ENCODE measurements at places on chromosomes 5 and 9.

DNA sequence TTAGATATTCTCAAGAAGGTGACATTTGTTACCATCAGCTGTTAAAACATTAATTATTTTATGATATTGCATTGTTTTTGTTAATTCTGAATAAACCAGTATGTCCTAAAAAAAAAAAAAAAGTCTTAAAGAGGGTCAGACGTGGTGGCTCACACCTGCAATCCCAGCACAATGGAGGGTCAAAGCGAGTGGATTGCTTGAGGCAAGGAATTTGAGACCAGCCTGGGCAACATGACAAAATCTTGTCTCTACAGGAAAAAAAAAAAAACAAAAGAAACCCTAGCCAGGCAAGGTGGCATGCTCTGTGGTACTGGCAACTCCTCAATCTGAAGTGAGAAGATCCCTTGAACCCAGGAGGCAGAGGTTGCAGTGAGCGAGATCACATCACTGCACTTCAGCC, 46.8 kb downstream of the CYLC2 start:
- DNase-seq, result no peak

- DNase-seq, result no peak
These were observed 39.1 kb downstream of the CTNNA1 start for GRCh38 chr5:138792195-138792790.

DNA sequence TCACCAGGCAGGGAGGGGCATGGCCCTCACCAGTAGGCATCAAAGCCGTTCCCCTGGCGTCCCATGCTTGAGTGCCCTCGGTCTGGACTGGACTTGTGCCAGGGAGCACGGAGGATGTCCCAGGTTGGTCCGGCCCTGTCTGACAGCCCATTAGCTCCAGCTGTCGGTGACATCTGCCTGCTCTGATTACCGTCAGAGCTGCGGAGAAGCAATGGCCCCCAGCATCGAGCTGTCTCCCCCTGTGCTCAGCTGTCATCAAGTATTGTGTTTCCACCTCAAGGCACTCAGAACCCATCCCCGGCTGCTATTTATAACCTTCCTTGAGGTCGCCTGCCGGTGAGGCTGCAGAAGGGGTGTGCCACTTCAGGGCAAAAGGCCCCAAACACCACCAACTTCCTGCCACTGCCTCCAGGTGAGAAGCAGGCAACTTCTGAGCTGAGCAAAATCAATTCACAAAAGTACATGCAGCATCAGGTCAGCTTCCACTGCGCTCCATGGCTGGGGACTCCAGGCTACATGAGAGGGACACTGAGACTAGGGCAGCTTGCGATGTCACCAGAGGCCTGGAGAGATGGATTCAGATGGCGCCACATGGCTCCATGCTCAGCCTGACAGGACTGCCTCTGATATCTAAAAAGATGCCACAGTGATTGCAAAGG, 142.7 kb downstream of the C5orf15 start:
- peak; percentile 46 for DNase-seq

GRCh38 chr5:173201636-173202265, 33.3 kb downstream of the NKX2-5 start:
- DNase-seq, result no peak

- no peak for DNase-seq
These were observed 11.8 kb downstream of the HDHD3 start for GRCh38 chr9:113364951-113365350.

DNA sequence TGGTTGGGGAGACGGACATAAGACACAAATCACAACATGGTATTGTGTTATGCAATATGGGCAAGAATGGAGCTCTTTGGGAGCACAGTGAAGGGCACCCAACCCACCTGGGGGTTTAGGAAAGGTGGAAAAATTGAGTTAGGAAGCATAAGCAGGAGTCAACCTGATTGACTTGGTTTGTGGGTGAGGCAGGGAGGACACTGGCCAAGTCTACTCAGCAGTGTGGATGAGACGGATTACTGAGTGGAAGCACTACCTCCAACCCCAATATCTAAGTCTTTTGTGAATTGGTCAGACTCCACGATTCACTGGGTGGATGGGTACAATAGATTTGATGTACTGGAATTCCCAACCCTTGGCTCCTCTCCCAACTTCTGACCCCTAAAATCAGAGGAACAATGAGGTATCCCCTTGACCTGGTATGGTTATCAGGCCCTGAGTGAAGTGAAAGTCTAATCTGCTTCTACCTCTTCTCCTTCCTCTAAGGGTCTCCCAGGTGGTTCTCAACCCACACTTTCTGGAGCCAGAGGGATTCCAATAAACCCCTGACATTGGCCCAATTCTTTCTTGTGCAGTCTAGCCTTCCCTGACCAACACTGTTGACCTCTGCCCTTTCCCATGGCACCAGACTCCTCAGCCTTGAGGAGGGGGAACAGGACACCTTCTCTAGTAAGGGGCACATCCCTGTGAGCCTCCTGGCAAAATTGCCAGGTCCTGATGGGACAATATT, 5.2 kb downstream of the EGR1 start:
- no peak for DNase-seq

GRCh38 chr5:43313854-43314457, 744 bp upstream of the HMGCS1 start:
- no peak for DNase-seq

GRCh38 chr5:130871346-130872086, 293.5 kb downstream of the HINT1 start:
- peak; percentile 3 for DNase-seq

DNA sequence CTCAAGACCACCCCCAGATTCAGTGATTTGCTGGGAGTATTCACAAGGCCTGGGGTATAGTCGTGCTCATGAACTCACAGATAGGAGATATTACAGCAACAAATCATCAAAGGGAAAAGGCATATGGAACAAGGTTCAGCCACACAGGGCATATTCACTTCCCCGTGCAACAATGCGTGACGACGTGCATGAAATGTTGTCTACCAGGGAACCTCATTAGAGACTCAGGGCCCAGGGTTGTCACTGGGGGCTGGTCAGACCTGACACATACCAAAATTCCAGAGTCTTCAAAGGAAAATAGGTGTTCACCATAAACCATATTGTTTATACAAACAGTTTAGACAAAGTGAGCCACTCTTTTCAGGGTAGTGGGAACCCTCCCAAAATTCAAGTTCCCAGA, 212.4 kb downstream of the RFK start:
- DNase-seq, result no peak

- DNase-seq, result no peak
These were observed 13.7 kb downstream of the NUDT2 start for GRCh38 chr9:34343090-34343489.

DNA sequence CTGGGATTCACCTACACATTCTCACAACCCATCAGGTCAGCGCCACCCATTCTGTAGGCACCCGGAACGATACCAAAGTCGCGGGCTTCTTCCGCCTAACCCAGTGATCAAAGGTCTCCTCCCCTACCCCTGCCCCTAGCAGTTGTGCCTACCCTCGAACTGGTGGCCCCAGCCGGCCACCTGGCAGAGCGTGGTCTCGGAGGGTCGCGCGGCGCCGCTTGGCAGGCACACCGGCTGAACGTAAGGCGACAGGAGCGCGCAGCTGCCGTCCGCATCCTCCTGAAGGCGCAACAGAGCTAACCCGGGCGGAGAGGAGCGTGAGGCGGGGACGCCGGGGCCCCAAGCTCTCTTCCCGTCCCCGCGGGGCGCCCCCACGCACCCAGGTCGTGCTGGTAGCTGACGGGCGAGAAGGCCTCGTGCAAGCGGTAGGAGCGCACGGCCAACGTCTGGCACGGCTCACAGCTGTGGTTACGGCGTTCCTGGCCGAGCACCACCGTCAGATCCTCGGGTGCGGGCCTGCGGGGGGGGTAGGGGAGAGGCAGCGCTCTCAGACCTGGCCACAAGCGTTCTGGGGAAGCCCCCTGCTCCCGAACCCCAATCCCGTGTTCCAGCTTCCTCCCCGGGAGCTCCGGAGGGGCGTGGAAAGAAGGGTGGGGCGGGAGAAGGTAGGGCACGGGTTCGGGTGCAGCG, 2.8 kb upstream of the PFN3 start:
- no peak for DNase-seq

DNA sequence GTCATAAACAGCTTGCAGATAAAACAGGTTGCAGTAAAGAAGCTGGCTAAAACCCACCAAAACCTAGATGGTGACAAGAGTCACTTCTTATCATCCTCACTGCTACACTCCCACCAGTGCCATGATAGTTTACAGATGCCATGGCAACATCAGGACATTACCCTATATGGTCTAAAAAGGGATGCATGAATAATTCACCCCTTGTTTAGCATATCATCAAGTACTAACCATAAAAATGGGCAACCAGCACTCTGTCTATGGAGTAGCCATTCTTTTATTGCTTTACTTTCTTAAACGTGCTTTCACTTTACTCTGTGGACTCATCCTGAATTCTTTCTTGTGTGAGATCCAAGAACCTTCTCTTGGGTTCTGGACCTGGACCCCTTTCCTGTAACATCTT, 6.7 kb upstream of the SOX30 start:
- DNase-seq, result no peak

DNA sequence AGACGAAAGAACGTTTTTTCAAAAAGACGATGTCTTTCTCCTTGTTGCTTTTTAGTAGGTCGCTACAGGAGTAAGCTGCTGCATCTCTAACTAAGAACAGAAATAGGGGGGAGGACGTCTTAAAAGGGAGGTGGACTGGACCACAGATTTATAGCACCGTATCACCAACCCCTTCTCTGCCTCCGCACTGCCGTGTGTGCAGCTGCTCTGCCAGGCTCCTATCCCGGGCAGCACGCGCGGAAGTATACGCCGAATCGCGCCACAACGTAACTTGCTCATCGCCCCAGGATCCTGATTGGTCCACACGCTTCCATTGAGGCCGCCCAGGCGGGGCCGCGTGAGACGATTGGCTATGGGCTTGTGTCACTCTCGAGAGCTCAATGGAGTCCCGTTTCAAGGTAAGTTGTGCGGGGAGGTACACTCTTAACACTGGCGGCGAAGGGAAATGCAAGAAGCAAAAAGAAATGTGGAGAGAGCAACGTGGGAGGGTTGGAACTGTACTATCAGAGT, at the start of gene ELAVL2:
TSS of gene ELAVL2 (minus strand) at position 121 of the 510 bp plus-strand sequence. CDS start 64,006 bp downstream, outside the sequence.
- DNase-seq, result no peak

DNA sequence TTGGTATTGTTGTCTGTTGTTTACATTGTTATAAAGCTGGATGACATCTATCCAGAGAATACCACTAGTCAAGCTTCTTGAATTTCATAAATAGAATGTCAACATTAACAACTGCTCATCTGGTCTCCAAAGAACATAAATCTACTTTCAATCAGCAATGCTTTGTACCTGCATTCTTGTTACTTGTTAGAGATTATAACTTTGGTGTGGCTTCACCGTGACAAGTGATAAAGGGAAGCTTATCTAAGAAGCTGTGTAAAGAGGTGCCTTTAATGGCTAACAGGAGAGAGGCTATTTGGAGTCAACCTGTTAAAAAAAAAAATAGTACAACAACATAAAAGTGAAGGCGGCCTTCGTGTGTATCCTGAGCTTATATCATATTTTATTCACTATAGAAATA, 41.8 kb downstream of the MUSK start:
- no peak for DNase-seq

- DNase-seq, result no peak
These were observed 219.3 kb upstream of the TRIM32 start for GRCh38 chr9:116467740-116468351.

Data from GM18507 (cell line).